ACHN (cell line): ENCODE measurements at places on chromosomes 6 and 20.
A peak's percentile ranks its signal among the peaks of the same experiment; 100 is the strongest.

DNA sequence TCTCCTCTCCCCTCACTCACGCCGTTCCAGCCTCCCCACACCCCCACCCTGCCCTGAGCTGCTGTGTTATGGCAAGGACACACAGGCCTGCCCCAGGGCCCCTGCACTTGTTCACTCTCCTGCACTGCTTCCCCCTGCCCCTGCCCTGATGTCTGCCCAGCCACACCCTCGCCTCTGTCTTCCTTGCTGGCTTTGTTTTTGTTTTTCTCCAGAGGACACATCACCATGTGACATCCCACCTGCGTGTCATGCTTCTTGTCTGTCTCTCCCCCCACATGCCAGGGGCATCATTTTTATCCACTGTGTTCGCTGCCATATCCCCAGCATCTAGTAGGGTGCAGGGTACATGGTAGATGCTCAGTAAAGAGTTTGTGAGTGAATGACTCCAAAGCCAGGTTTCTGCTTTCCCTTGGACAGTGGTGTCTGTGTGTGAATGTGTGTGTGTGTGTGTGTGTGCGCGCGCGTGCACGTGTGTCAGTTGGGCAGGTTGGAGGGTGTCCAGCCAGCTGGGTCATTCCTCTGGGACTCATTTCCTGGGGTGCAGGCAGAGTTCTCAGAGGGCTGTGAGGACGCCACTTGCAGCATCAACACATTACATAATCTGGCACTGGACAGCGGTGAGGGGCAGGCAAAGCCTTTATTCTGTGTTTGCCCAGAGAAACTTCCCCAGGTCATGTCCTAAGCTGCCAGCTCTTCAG is 60.6 kb downstream of the STK35 start:
- DNase-seq: no peak

DNA sequence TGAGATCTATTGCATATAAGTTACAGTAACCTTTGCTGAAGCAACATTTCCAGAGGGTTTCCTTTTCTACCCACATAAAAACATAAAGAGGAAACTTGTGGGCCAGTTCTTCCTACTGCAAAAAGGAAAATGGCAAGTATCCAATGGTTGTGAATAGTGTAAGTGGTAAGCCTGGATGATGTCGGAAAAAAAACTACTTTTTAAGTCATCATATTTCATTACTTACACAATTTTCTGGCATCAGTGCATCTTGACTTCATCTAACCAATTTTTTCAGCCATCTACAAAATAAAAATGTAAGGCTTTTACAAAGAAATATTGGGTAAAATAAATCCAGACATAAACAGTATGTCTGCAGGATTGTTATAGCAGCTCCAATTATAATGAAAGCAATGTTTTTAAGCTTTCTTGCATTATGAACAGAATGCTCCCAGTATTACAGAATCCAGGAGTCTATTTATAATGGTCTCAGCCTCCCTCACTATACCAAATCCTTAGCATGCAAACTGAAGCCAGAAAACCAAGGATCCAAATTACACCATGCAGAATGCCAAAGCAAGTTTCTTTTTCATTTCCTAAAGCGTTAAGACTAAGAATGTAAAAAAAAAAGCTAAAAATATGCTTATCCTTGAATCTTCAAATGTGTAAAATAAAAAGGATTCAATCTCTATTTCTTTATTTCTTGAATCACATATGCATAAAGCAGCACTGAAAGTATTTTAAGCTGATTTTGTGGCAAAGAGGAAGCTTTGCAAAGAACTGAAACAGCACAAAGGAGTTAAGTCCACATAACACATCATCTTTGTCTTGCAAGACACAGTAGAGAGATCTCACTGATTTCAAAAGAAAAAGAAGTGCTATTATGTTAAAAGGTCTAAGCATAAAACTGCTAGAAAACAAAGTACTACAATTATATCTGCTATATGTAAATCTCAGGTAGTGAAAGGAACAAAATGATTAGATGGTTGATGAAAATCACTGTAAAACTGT is 126.8 kb upstream of the HMGCLL1 start:
- DNase-seq: no peak

DNA sequence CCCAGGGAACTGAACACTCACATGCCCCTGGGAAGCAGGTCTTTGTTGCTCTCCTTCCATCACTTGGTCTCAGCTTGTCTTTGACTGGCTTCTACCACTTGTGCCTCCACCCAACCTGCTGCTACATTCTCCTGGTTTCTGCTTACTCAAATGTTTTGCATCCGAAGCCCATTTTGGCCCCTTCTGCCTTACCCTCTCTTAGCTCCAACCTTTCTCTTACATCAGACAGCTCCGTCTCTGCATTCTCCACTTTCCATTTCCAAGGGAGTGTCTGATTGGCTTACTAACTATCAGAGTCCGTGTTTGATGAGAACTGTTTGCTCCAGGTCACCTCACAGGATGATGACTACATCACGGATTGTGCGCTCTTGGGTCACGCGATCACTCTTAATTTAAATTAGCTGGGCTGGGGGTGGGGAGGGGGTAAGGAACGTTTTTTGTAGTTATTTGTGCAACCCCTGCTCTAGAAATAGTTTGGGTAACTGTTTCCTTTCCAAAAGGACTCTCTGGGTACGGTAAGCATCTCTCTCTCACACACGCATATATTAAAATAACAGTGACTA is 844 bp upstream of the ABRACL start:
- DNase-seq: peak; percentile 68

DNA sequence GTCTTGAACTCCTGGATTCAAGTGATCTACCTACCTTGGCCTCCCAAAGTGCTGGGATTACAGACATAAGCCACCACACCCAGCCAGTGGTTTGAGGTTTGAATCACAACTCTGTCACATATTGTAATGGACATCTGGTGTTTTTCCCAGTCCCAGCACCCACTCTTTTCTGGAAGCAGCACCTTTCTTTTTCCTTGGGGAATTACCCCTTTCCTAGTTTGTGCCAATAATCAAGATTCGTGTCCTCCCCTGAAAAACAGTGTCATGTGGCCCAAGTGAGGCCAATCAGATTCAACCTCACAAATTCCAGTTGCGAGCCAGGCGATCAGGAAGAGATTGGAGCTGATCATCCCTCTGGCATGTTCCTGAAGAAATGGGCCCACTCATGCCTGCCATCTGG is 71.7 kb upstream of the SGK1 start:
- DNase-seq: no peak

- DNase-seq: peak; percentile 2
Measured at GRCh38 chr6:23081701-23082100, 512.3 kb downstream of the HDGFL1 start.

DNA sequence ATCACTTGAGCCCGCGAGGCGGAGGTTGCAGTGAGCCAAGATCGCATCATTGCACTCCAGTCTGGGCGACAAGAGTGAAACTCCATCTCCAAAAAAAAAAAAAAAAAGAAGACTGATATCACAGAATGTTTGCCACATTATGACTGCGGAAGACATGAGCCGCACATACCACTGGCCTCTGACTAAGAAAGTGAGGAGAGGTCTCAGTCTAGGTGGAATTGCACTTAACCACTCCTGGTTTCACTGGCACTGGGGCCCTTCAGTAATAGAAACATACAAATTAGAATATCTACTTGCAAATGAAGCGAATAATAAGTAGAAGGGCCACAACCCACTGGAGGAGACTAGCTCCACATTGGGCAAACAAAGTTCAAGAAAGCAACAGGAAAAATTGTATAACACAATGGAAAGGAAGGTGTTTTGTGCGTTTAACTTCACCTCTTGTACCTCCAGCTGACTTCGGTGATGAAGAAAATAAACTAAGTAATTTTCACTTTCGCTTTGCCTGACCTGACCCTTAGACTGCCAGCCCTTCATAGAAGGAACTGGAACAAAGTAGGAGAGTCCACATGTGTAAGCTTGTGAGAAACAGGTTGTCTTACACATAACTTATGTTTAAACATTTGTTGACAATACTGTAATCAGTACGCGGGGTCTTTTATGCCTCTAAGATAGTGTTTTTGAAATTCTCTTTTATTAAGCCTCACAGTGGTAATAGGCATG is 147.5 kb upstream of the TSHZ2 start:
- no peak for DNase-seq

DNA sequence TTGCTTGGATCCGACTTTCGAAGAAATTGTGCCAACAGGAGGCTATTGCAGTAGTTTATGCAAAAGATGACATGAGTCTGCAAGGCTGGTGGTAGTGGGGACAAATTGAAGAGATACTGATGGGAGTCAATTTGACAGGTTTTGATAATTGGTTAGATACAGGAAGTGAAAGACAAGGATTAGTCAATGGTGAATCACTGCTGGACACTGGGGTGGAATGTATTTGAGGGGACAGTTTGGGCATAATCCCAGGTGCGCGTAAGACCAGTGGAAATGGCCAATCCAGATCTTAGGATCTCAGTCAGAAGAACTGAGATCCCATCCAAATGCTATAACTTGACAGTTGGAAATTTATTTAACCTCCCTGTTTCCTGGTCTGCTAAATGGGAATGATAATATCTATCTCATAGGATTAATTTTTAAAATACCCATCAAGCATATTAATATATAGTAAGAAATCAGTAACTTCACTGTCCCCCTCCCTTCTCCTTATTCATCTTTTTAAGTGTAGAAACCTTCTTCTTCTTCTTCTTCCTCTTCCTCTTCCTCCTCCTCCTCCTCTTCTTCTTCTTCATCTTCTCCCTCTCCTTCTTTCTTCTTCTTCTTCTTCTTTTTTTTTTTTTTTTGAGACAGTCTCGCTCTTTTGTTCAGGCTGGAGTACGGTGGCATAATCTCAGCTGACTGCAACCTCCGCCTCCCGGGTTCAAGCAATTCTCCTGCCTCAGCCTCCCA is 30.9 kb upstream of the ERVFRD-1 start:
- no peak for DNase-seq

DNA sequence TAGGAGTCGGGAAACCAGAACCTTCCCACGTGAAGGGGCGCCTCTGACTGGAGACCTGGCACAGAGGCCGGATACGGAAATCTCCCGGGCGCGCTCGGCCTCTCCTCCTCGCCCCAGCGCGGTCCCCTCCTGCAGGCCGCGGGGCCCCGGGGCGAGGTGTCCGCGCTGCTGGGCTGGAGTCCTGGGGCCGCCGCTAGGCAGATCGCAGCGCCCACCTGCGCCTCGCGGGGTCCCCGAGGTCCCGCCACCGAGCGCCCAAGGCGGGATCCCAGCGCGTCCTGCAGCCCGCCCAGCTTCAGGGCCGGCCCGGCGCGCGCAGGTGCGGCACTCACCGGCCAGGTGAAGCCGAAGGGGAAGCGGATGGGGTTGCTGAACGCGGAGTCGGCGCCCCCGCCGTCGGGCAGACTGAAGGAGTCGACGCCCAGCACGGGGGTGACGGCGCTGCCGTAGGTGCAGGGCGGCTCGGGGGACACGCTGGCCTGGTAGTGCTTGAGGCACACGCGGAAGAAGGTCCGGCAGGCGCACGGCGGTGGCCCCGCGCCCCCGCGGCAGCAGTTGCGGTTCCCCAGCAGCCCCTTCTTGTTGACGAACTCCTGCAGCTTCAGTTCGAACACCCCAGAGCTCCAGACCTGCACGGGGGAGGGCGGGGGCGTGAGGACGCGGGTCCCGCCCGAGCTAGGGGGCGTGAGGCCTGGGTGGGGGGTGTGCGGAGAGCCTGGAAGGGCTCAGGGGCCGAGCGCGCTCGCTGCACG is 1.5 kb downstream of the DLL1 start:
- no peak for DNase-seq

- DNase-seq: no peak
Measured at GRCh38 chr20:31716351-31716750, 6.3 kb downstream of the BCL2L1 start.

DNA sequence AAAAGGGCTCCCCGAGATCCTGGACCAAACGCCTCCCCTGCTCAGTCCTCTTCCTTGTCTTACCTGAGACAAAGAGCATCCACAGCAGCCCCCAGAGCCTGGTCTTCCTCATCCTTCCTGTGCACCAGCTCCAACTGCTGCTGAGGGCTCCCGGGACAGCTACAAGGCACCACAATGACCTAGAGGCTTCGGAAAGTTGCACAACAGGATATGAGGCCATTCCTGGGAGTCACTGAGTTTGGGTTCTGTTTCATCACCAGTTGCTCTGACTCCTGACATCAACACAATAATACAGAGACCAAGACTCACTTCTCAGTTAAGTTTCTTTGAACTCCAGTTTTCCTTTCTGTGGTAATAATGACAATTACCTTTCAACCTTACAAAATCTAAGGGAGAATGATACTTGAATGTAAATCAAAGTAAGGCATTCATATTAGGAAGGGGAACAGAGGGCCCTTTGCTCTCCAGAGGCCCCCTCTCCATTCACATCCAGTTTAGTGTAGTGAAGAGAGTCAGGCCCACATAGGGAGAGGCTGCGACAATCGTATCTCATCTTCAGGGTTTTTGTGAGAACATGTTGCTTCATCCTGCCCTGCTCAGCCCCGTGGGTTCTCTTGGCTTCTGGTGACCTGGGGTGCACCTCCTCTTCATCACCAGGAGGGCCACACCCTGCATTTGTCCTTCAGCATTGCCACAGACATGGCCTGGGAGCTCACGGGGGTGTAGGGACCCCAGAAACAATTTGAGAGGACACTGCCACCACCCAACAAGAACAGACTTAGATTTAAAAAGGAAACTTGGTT is at the start of gene TREM1:
Gene TREM1, minus strand, starts transcription at position 139 of the 803 bp plus-strand sequence. Its CDS starts 27 bp downstream, at position 112.
- DNase-seq: no peak

DNA sequence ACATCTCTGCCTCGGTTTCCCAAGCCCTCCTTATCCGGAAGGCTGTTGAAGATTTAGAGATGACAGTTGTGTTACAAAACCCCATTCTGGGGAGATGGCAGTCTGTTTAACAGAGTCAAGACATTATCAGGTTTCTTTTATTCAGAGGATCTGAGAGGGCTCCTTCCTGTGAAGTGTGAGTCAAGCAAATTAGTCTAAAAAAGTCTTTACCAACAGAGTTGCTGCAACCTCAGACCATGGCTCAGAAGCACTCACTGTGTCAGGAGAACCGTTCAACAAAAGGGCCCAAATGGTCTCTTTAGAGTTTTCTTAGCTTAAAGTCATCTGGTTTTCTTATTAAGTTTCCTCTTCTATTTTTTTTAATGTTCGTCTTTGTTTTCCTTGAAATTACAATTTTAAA is 717.8 kb downstream of the EPM2A start:
- no peak for DNase-seq
